ENCODE measurements at places on chromosomes 11 and 22. TPM values are rescaled to one million over a fixed set of nuclear protein-coding genes. Genes with fewer than 3 reads are reported as not detected.

- DNase-seq: no peak
Measured at GRCh38 chr11:69327741-69328191, 33.8 kb downstream of the MYEOV start.

GRCh38 chr11:106001304-106002012 is 20.6 kb downstream of the MSANTD4 start:
- no peak for DNase-seq

The INS gene
- total RNA-seq: not detected

DNA sequence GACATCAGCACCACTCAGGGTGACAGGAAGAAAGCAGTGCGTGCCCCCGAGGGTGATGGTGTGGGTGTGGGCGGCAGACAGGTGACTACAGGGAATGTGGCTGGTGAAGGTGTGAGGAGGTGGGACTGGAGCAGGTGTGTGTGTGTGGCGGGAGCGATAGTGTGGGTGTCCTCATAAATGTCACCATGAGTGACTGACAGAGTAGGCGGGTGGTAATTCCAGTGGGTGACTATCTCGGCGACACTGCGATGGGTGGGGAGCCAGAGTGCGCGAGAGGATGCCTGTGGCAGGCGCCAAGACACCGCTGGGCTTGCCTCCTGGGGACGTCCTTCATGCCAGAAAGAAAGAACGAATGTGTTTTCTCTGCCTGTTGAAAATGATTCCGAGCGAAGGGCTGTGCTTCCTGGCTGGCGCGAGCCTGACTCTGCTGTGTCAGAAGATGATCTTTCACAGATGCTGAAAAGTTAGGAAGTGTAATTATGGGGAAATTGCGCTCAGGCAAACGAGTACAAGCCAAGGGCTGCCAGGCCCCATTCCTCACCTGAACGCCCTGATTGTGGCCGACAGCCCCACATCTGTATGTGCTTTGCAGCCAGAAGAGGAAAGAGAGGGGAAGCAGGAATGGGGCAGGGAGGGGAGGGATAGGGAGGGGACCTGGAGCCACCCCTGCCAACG is 98.8 kb upstream of the CD82 start:
- no peak for DNase-seq

DNA sequence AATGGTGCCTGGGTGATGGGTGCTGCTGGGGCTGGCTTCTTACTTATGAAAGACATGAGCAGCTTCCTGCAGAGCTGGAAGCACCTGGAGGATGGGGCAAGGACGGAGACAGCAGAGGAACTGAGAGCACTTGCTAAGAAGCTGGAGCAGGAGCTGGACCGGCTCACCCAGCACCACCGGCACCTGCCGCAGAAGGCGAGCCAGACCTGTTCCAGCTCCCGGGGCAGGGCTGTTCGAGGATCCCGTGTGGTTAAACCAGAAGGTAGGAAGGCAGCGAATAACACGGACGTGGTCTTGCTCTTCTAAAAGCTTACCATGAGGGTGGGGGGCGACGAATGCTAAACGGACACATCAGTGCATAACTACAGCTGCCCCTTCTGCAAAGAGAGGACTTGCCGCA is 9.3 kb downstream of the APOL5 start:
- DNase-seq: no peak

- no peak for DNase-seq
Measured at GRCh38 chr11:3196161-3197043, 22.2 kb downstream of the MRGPRG start.

DNA sequence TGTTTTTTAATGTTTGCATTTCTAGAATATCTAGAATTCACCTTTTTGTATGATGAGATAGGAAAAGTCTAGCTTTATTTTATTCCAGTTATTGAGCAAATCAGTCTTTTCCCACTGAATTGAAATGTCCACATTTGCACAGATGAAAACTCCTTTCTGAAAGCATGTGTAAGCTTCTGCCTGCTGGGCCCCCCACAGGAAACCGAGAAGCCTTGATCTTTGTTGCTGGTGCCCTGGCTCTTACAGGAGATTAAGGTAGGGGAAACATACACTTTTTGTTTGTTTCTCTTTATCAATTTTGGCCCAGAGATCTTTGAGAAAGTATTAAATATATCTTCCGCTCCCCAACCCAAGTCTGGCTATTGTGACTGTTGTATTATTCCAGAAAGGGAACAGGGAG is 87.2 kb upstream of the GNAZ start:
- no peak for DNase-seq

The PDGFD gene
- total RNA-seq: 13.1 TPM

DNA sequence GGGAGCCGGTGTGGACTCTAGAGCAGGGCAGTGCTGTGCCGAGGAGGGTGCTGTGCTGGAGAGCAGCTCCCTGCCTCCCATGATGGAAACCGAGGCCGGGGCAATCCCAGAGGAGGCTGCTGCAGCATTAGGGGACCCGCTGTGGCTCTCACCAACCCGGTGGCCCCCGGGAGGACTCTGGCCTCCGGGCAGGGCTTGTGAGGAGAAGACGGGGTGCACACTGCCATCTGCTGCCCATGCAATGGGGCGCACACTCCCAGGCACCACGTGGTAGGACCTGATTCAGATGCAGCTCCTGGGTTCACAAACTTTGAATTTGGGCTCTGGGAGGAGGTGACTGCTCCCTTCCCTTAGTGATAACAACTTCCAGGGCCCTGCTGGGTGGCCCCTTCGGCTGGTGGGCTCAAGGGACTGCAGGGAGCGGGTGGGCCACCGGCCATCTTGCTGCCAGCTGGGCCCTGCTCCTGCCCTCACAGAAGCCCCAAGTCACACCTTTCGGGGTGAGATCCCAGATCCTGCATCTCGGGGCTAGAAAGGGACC is 93.8 kb upstream of the FGF3 start:
- no peak for DNase-seq

GRCh38 chr22:26660961-26661578 is 3.7 kb downstream of the MIAT start:
- no peak for DNase-seq

GRCh38 chr11:108524422-108524821 is 26.2 kb upstream of the POGLUT3 start:
- no peak for DNase-seq

The GUCY1A2 gene
- total RNA-seq: 183 TPM

DNA sequence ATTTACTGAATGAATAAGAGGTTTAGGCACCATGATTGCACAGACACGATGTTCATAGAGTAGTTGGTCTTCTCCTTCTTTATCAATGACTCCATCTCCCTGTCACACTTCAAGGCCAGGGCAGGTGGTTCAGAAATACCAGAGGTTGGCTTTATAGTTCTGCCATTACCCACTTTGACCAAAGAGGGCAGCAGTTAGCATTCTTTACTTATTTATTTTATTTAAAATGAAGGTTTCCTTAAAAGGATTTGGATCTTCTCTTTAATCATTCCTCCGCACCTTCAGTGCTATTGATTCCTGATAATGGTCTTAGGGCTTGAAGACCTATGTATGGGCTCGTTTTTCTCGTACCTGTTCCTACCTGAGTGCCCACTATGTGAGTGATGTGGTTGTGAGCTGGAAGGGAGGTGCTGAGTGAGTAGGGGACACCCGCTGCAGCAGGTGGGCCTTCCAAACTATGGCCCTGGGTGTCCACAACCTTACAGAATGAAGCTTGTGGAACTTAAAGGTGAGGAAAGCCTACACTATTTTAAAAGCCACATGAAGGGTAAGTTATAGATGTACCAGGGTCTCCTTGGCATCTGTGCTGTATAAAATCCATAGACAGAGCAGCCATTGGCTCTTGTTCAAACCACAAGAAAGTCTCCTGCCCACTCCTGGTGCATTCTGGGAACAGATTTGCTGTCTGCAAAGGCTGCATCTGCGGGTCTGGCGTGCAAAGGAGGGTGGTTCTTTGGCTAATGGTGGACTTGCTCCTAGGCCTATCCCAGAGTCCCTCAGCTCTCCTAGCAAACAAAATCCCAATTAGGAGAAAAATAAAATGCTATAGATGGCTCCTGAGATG is 35.0 kb downstream of the TIMP3 start:
- DNase-seq: no peak

The OR52N2 gene
- not detected for total RNA-seq

All from occipital lobe (tissue), 3 donors.